ENCODE measurements at places on chromosomes 2 and 18.

GRCh38 chr18:42436222-42436765, 481.3 kb downstream of the PIK3C3 start:
- DNase-seq = no peak

- DNase-seq = no peak
Observed at GRCh38 chr18:70418546-70419311, 129.9 kb downstream of the SOCS6 start.

- no peak for DNase-seq
Observed at GRCh38 chr2:158935617-158936016, 32.8 kb upstream of the TANC1 start.

DNA sequence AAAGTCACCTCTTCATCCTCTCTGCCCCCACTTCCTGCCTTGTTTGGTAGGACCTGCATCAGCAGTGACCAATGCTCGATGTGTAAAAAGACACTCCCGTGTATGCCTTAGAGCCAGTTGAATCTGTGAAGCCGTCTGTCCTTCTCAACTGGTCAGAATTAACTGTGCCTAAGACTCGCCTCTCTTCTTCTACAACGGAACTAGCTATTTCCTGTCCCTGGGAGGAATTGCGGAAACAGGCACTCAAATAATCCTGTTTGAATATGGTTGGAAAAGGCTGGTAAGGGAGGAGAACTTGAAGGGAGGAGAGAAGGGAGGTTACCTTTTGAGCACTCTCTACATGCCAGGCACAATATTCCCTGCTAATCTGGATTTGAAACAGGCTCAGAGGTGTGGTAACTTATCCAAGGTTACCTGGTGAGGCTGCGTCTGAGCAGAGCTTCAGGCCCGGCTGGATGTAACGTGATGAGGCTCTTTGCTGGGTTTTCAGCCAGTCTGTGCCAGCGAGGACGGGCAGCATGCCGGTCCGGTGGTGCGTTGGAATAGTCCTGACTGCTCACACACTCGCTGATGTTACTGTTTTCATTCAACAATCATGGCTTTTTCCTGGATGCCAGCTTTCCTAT, 127.0 kb downstream of the FAM168B start:
- no peak for DNase-seq

GRCh38 chr2:163711258-163711657, 24.6 kb downstream of the FIGN start:
- DNase-seq = no peak

DNA sequence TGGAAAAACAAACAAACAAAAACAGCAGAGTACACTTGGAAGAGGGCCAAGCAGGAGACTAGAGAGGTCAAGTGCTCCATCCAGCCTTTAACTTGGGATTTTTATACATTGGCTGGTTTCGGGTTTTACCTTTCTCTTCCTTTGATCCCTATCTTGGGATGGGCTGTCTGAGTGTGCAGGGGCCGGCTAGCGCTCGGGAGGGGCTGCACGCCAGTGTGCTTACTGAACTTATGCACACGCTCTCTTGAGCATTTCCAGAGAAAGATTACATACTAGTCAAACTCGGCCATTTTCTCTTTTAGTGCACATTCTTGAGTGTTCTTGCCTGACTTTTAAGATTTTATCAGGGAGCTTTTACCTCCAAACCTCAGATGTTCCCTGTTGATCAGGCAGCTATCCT, 707.8 kb downstream of the DSC3 start:
- no peak for DNase-seq

DNA sequence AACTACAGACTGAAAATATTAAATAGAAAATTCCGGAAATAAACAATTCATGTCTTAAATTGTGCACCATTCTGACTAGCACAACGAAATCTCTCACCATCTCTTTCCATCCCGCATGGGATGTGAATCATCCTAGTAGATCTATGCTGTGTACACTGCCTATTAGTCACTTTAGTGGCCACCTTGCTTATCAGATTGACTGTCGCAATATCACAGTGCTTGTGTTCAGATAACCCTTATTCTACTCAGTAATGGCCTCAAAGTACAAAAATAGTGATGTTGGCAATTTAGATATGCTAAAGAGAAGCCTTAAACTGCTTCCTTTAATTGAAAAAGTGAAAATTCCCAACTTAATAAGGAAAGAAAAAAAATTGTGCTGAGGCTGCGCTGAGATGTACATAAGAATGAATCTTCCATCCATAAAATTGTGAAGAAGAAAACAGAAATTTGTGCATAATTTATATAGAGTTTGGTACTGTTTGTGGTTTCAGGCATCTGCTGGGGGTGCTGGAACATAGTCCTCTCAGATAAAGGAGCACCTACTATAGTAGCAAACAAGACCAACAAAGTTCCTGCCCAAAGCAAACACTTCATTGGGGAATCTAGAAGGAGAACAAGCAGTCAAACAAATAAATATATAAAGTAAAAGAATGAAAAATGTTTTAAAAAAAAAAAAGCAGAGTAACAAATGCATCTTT, 12.0 kb downstream of the PSMD1 start:
- no peak for DNase-seq

DNA sequence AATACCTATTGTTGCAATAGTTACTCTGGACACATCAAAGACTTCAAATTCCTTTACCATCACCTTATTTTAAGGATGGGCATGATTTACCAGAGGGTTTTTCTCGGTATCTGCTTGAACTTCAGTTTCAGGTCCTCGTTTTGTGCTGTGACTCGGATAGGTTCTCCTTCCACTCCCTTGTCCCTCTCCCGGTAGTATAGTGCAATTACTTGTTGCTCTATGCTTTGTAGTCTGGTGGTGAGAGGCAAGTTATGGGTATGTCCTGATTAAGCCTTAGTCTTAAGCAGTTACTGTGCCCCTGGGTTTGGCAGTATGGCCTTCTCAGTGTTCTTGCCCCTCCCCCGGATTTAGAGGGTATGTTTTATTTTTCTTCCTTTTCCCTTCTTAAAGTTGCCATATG, 96.6 kb downstream of the RHBDD1 start:
- DNase-seq = no peak
